Kidney (tissue), 22 donors: ENCODE measurements at places on chromosomes 2 and 18. TPM values are rescaled to one million over a fixed set of nuclear protein-coding genes. Genes with fewer than 3 reads are reported as not detected.

DNA sequence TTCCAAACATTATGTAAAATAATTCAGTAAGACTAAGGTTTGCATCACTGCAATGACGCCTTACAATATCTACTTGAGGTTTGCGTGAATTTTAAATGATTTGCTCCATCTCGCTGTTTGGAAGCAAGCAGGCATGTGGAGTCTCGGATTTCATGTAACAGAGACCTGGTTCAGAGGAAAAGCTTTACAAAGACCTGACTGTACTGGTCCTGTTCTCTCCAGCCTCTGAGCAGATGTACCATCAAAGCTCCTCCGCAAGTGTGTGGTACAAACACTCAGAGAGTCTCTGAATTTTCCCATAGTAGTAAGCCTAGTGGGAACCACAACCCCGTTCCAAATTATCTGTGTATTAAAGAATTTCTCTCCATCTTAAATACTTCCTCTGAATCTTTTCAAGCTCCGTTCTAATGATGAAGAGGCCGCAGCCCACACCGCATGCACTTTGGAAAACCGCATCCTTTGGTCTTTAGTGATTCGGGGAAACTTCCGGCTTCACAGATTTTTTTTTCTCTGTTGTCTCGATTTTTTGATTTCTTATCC, 728.1 kb upstream of the SOX11 start:
- DNase-seq, result peak; percentile 11

- DNase-seq, result no peak
Measured at GRCh38 chr18:77177009-77177408, 44.4 kb upstream of the MBP start.

DNA sequence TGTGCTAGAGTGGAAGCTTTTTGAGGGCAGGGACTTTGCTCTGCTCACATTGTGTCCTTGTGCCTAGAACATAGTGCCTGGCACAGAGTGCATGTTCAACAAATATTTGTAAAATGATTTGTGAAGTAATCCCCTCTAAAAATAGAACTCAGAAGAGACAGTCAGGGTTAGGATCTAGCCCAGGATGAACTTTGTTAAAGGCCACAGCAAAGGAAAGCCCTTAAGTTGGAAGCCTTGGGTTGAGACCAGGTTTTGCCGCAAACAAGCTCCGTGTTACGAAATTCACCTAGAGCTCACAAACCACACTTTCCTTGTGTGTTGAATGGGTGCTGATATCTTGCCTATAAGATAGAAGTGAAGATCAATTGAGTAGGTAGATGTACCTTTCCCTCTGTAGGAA, 84.2 kb downstream of the SETBP1 start:
- DNase-seq, result no peak

DNA sequence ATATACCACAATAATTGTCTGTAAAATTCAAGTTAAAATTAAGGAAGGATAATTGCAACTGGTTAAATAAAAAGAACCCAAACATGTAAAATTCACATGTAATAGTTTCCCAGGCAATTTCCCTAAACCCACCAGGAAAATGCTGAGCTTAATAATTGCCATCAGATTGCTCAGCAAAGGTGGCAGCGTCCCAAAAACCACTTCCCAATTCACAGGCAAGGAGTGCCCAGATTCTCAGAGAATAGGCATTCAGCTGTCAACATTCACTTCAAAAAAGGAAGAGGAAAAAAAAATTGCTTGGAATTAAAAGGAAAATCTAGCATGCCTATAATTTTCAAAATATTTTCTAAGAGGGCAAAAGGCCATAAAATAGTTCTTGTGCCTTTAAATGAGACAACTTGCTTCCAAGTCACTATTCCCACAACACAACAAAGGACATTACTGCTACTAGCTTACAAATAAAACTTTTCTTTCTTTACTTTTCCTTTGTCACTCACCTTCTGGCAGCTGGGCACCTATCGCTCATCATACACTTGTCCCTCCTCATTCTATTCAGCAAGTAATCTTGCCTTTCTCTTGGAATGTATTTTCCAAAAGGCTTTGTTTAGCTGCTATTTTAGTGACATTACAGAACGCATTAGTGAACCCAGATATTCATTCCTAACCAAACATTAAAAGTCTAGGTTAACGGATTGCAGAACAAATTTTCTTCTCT, 15.2 kb downstream of the SRBD1 start:
- DNase-seq, result no peak

Gene LNPK
- 29.0 TPM for total RNA-seq

Gene HES6
- total RNA-seq, result 5.2 TPM
